ENCODE measurements at places on chromosomes 1 and 21.

GRCh38 chr1:41452704-41453290 is 31.7 kb downstream of the EDN2 start:
- DNase-seq: no peak

- no peak for DNase-seq
These were observed 9.8 kb downstream of the SYTL1 start for GRCh38 chr1:27351541-27352107.

DNA sequence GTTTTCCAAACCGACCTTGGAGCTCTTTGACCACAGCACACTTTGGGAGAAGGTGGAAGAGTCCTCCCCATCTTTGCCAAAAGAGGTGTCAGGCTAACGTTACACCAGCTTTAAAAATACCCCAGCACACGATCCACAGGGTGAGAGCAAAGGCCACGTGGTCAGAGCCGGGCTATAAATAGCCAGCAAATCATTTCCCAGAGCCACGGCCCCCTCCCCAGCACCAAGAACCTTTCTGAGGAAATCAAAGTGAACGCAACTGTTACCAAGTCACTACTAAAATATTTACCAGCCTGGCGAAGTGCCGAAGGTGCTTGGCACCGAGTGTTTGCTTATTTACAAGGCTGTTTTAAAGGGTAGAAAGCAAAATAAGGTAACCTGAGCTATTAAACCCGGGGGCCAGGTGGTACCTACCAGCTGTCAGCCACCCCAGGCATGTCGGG is 72.4 kb downstream of the CASZ1 start:
- DNase-seq: no peak

DNA sequence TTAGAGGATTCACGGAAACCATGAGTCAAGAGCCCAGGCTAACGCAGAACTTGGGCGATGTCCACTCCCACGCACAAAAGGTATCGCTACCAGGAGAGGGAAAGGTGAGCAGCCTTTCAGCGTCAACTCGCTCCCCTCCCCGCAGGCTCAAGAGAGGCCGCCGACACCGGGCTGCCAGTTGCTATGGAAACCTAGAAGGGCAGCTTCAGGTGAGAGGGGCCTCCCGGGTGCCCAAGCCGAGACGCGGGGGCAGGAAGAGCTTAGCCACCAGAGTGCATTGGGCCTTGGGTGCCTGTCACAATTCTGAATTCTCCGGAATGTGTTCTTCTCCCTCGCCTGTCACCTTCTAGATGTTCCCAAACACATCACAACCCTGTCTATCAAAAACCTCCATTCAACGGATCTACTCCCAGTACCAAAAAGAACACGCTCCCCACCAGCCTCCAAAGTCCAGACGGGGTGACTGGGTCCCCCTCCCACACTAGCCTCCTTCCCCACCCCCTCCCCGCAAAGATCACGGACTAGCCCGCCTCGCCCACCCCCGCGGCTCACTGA is 694 bp downstream of the MEAF6 start:
- peak; percentile 9 for DNase-seq

- DNase-seq: no peak
These were observed 4.4 kb downstream of the HFM1 start for GRCh38 chr1:91400133-91400725.

GRCh38 chr1:246434335-246434734 is 72.7 kb downstream of the SMYD3 start:
- DNase-seq: no peak

- DNase-seq: no peak
These were observed 113.5 kb downstream of the PRDM2 start for GRCh38 chr1:13813398-13814012.

DNA sequence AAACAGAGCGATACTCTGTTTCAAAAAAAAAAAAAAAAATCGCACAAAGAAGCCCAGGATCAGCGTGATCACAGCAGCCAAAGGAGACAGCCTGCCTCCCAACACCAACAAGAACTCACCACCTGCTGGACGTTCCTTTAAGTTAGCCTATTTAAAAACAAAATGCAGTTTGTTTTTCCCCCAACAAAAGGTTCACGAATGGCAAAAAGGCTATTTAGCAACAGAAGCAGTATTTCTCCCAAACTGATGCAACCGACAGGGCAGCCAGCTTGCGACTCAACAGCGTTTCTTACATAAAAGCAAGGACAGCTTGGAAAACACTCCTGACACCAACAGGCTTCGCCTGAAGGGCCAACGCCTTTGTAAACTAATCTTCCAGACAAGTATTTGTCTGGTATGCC is 6.8 kb downstream of the SSU72 start:
- DNase-seq: no peak

DNA sequence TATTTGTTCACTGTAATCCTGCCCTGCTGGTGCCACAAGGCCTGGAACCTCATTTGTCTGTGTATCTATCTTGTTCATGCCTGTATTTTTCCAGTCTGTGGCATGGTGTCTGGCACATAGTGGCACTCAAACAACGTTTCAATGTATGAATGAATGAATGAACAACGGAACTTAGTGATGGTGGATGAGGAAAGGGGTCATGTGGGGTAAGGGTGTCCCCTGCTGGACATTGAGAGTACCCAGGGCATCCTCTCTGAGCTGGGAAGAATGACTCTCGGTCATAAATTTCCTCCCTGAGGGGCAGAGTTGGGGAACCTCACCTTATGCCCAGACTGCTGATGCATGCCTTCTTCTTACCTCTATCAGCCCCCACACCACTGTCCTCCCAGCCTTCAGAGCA is 18.9 kb upstream of the ZNF683 start:
- DNase-seq: no peak

GRCh38 chr21:25422610-25423608 is 184.4 kb downstream of the MRPL39 start:
- DNase-seq: no peak

GRCh38 chr1:43376723-43377235 is 9.0 kb upstream of the ELOVL1 start:
- DNase-seq: no peak

DNA sequence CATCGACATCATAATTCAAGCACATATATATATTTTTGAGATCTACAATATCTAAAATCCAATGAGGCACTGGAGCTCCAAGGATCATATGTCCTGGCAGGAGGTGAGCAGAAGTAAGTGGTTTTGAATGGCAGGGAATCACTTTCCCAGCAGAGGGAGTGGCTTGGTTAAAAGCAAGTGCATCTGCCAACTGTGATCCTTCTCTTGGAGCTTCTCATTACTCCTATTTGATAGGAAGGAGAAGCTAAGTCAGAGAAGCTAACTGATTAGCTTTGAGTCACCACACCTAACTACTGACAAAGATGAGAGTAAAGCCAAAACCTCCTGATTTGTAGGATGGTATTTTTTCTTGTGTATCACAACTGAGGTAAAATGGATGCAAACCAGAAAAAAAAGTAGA is 55.0 kb downstream of the ALG14 start:
- DNase-seq: no peak
